Right ventricle myocardium inferior (tissue), 1 donor: ENCODE measurements at places on chromosomes 2 and 18. TPM values are rescaled to one million over a fixed set of nuclear protein-coding genes. Genes with fewer than 3 reads are reported as not detected.

DNA sequence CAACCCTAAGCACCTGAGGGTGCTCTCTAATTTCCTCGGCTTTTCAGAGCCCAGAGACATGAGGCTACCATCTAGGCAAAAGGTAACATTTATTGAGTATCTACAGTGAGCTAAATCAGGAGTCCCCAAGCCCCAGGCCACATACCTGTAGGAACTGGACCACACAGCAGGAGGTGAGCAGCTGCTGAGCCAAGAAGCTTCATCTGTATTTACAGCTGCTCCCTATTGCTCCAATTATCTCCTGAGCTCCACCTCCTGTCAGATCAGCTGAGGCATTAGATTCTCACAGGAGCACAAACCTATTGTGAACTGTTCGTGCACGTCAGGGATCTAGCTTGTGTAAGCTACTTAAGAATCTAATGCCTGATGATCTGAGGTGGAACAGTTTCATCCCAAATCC, 70.2 kb downstream of the RND3 start:
- no peak for DNase-seq

The BBS5 gene
- 8.0 TPM for total RNA-seq

DNA sequence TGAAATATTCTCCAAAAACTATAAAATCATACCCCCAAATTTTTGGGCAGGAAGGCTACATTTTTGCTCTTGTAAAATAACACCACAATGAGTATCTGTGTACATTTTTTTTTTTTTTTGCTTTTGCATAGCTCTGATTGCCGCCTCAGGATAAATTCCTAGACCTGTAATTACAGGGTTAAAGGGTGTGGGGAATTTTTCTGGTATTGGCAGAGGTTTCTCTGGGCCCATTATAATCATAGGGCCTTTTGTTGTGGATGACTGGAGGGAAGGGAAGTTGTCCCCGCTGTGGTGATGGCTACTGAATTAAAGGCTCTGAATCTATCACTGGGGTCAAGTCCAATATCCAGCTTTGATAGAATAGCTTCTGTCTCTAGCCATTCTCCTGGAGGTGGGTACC, 26.6 kb downstream of the CCDC195 start:
- DNase-seq: no peak

The REG3A gene
- total RNA-seq: not detected

DNA sequence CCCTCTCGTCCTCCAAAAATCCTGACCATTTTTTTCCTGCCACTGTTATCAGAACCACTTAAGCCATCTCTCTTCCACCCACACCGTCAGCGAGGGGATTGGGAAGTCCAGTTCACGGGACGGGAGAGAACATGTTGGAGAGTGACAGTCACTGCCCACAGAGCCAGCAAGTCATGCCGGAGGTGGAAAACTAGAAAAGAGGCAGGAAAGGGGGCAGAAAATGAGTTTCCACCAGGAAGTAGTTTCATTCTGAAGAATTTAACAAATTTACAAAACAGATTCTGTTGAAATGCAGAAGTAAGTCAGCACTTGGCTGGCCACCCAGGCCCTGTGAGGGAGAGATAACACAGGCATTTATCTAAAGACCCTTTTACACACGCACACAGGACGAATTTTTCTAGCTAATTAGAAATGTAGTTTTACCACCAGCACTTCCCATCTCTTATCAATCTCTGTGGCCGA, 431.3 kb downstream of the TSN start:
- DNase-seq: no peak

GRCh38 chr2:112803691-112804521, 19.6 kb upstream of the IL1A start:
- no peak for DNase-seq

- DNase-seq: no peak
Observed at GRCh38 chr2:173279527-173279868, 75.2 kb upstream of the CDCA7 start.

- DNase-seq: no peak
Observed at GRCh38 chr2:60440767-60441163, 112.7 kb downstream of the BCL11A start.

GRCh38 chr2:215879977-215880940, 133.1 kb downstream of the MREG start:
- no peak for DNase-seq

The ILKAP gene
- total RNA-seq: 26.2 TPM

The SKA1 gene
- 0.38 TPM for total RNA-seq

The ACOXL gene
- not detected for total RNA-seq

GRCh38 chr18:45940724-45941123, 26.4 kb downstream of the EPG5 start:
- DNase-seq: no peak

DNA sequence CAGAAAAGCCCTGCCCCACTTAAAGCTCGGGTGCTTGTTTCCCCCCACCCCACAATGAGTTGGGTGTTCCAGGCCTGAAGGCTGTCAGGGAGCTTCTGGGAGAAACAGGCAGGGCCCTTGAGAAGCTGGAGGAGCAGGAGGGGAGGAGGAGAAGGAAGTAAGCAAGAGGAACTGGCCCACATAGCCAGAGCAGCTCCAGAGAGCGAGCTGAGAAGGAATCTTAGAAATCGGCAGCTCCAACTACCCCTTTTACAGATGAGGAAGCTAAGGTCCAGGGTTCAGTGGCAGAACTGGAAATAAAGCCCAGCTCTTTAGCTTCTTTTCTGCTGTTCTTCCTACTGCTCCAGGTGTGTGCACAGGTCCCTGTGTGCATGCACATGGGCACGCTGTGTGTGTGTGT, 12.7 kb upstream of the KCNK3 start:
- no peak for DNase-seq

- DNase-seq: no peak
Observed at GRCh38 chr2:174984561-174984960, 20.6 kb downstream of the CHN1 start.

The TMEM200C gene
- total RNA-seq: 0.95 TPM

The LCT gene
- not detected for total RNA-seq

- DNase-seq: no peak
Observed at GRCh38 chr2:164737612-164738081, 104.0 kb downstream of the COBLL1 start.

The FBXO41 gene
- total RNA-seq: 0.87 TPM

The SPP2 gene
- not detected for total RNA-seq

GRCh38 chr2:83071352-83071751, 1387.7 kb downstream of the SUCLG1 start:
- DNase-seq: no peak

The CFAP221 gene
- 0.51 TPM for total RNA-seq

The CMPK2 gene
- total RNA-seq: 3.4 TPM

- no peak for DNase-seq
Observed at GRCh38 chr18:46332286-46332801, 228.2 kb downstream of the HAUS1 start.

The CHST9 gene
- total RNA-seq: 8.3 TPM

DNA sequence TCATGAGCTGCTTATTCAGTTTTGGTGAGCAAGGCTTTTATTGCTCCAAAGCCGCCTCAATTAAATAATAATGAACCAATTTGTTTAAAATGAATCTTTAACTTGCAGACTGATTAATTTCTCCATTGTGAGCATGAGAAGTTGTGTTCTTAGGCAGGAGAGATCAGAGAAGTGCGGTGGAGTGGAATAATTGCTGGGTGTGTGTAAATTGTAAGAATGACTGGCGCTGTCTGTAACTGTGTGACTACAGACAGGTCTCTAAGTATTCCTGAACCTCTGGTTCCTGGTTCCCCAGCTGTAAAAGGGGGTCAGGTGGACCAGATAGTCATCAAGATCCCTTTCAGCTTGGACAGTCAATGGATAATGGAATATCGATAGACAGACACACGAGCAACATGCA, 98.0 kb upstream of the EFEMP1 start:
- no peak for DNase-seq

GRCh38 chr2:147609301-147609700, 235.5 kb upstream of the ACVR2A start:
- DNase-seq: no peak

DNA sequence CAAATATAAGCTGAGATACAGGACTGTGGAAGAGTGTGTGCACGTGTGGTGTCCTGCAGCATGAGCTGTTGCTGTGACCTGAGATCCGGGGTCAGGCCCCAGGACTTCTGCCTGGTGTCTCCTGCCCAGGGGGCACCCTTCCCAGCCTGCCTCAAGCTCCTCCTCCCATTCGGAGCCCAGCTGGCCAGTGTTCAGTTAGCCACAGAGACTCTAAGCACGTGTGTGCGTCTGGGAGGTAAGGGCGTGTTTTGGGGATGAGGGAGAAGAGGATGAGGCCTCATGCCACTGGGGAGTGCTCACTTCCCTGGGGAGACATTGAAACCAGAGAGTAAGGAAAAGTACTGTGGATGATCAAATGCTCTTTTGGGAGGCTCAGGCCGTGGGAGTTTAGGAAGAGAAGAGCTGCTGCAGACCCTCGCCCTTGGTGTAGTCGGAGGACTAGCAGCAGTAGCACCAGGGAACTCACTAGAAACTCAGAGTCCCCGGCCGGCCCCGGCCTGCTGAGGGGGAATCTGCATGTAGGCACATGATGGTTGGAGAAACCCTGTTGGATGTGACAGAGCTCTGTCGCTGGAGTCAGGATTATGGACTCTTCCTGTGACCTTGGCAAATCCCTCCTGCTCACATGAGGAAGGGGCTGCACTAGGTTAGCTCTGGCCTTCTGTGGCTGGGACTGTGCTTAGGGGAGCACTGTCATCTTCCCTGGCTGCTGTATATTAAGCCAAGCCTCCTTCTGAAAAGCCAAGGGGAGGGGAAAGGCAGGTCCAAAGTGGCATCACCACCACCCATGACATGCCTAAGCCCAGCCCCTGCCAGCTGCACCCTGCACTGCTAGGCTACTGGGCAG, 231.1 kb downstream of the DYSF start:
- no peak for DNase-seq

The AUP1 gene
- 53.7 TPM for total RNA-seq

GRCh38 chr2:113067681-113068080, at the start of gene IL1F10:
TSS of gene IL1F10 (plus strand) at chr2:113067970. CDS start at chr2:113072739, 4,769 bp downstream.
- no peak for DNase-seq

The NEB gene
- total RNA-seq: 0.87 TPM

The SLC40A1 gene
- total RNA-seq: 51.0 TPM

- DNase-seq: peak; percentile 49
Observed at GRCh38 chr2:120518819-120519218, 172.9 kb downstream of the INHBB start.

The SEMA4C gene
- 22.7 TPM for total RNA-seq

DNA sequence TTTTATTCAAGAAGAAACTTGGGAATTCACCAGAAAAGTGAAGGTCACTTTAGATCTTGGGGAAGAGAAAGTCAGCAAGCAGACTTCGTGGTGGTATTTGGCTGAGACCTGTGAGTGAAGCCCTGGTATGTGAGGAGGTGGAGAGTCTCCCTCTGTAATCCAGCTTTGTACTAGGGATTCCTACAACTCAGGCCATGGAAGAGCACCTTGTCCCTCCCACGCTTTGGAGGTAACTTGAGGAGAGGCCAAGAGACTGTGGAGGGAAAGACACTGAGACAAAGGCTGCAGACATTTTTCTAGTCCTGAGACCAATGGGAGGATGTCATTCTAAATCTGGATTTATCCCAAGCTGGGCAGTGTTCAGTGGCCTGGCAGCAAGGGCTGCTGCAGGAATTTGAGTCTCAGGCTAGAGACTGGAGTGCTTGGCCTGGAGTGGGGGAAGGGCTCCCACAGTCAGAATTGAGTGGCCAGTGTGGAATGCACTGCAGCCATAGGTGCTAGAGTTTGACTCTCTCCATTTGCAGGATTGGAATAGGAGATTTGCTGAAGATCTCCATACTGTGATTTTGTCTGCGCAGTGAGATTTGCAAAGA, 219.0 kb downstream of the ACTR3 start:
- DNase-seq: no peak

The TUBA3D gene
- 138 TPM for total RNA-seq

DNA sequence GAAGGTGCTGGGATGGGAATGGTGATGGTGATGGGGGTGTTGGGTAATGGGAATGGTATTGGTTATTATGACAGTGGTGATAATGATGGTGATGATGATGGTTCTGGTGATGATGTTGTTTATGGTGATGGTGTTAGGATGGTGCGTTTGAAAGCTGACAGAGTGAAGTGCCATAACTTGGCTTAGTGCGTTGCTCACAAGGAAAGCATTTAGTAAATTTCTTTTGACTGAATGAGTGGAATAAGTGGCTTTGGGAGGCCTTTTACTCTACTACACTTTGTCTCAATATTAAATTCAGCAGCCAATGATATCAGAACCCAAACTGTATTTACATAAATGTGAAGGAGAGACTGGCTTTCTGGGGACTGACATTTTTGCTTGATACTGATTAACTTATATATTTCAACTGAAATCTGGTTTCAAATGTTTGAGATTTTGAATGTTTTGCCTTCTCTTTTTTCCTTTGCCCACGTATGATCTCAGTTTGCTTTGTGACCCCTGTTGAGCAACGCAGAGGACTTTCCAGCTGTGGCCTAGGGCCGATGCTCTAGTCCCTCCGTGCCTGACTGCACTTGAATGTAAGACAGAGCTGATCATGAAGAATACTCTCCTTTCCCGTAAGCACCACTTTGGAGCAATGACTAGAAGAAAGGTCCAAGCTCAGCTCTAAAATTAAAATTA, 128.5 kb upstream of the SH3BP4 start:
- no peak for DNase-seq

DNA sequence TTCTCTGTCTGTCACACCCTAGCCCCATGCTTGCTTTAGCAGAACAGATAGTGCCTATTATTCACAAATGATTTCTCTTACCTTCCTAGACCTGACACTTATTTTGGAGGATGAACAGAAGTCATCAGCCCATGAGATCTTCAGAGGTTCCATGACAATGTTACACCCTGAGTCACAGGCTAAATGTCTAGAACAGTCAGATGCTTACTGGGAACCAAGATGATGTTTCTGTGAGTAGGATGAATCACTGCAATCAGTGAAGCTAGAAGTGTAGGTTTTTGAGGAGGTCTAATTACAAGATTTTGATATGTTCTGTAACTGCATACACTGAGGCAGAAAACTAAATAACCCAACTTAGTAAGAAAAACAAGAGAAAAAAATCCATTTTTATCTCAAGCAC, 123.0 kb upstream of the THUMPD2 start:
- no peak for DNase-seq

DNA sequence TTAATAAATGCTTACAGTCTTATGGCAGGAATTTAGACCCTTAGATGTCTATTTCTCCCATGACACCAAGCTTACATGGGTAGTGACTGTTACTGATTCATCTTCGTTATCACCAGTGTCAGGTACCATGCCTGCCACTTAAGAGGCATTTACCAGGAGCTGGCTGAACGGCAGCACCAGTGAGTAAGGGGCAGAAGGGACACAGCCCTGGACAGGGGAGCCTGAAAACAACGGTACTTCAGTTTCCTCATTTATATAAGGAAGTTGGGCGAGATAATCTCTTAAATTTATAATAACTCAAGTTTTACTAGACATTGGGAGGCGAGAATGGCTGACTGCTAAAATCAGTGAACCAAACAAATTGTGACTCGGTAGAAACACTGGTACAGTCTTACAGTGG, 1.2 kb downstream of the COA5 start:
- DNase-seq: no peak
